ENCODE measurements at places on chromosomes 3 and 15.

DNA sequence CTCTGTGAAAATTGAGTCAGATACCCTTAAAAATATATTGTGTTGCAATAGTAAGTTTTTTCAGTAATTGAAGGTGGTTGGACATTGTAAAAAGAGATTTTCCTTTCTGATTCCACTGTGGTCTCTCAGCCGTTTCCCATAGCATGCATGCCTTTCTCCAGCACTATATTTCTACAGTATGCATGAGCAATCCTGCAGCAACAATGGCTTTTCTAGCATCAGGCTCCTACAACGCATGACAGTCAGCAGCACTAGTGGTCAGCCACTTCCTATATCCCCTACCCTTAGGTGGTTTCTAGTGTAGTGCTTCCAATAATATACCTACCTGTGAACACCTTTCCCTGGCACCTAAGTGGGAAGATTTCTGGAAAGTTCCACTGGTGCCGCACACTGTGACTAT is 55.4 kb upstream of the SNRPN start:
- no peak for DNase-seq

DNA sequence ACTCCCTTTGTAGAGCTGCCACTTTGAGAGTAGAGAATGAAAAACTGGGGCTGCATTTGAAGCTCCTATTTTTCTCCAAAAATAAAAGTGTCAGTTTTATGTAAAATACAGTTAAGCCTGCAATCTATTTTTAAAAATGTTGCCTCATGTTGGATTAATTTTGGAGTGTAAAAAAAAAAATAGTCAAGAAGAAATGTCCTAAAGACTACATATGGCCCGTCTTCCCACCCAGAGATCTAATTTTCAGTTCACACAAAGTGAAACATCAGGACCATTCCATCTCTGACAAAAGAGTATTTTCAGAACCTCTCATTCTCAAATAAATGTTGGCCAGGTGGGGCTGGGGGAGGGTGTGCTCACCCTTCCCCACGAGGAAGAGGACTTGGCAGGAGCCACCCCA is 62.7 kb downstream of the HHLA2 start:
- DNase-seq = no peak

DNA sequence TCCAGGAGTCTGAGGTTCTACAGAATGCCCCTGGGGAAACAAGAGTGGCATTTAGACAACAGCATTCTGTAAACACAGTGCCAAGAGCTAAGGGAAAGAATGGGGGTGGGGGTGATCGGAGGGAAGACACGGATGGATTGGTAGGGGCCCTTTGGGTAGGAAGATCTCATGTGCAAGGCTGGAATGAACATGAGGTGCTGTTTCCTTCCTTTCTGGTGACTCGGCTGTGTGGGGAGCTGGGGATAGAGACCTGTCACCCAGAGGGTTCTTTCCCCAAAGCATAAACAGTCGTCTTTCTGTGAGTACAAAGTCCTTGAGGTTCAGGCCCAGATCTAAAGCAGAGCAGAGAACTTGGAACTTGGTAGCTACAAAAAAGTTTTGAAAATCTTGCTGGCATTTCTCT is 11.7 kb downstream of the TPM1 start:
- DNase-seq = no peak

DNA sequence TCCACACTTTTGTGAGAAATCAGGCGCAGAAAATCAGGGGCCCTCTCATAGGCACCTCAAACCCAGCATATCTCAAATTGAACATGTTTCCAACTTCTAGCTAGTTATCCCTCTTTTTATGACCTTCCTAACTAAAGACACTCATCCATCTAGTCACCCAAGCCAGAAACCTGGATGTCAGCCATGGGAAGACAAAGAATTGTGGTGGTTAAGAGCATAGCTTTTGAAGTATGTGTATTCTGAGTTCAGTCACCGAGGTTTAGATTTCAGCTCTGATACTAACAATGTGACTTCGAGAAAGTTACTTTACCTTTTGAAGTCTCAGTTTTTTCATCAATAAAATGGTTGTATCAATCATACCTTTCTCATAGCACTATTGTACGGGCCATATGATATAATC is 495.5 kb downstream of the NLGN1 start:
- no peak for DNase-seq

- DNase-seq = no peak
These were observed 179.9 kb upstream of the TBL1XR1 start for GRCh38 chr3:177377166-177377565.

DNA sequence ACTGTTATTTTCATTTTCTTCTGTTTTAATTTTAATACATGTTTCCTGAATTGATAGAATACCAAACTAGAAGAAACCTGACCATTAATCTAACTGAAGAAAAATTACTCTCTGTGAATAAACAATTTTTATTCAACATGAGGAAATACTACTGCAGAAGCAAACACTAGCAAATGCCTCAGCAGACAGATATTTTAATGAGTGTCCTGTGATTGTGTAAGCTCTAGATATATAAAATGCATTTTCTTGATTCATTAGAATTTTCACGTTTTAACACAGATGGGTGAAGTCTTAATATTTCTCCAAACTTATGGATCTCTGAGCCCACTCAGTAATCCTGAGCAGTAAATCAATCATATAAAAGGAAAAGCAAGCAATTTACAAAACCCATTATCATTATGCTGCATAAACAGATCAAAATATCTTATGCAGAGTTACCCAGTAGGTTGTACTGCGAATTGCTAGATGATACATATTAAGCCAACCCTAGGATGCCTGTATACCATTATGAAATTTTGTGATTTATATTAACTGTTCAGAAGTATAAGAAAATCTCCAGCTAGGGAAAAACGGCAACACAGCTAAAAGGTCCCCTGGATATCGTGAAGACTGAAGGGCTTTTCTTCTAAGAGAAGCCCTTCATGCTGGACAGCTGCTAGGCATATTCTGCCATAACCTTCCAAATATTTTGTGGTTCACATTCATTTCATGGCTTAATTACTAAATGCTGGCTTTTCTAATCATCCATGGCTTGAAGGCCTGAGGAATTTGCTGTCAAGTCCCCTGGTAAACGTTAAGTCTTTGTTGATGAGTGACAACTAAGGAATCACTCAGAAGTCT is 157.7 kb upstream of the TGFBR2 start:
- no peak for DNase-seq

- no peak for DNase-seq
These were observed 46.2 kb downstream of the NRG4 start for GRCh38 chr15:75966073-75966472.

- DNase-seq = no peak
These were observed 400 bp downstream of the RAB43 start for GRCh38 chr3:129121016-129121791.

DNA sequence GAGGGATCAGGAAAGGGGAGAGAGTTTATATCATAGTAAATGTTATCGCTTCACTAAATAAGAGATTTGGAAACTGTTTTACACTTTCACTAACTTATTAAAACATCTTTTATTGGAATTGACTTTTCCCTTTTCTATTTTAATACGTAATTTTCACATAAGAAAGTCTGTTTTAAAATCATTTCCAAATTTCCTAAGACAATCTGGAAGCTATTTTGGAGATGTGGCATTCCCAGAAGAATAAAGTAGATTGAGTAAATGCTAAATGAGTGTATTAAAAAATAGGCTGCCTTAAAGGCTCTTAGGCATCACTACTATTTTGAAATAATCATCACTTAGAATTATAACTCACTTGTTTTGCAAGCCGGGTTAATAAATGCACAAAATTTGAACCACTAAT is 763.5 kb downstream of the EDEM1 start:
- DNase-seq = no peak

GRCh38 chr3:197746801-197747237 is 2.9 kb upstream of the FYTTD1 start:
- DNase-seq = no peak

GRCh38 chr3:24565656-24566055 is 71.0 kb upstream of the THRB start:
- DNase-seq = no peak

- no peak for DNase-seq
These were observed 748.8 kb upstream of the CCDC54 start for GRCh38 chr3:106628407-106628806.

- DNase-seq = no peak
These were observed 104.3 kb downstream of the CD47 start for GRCh38 chr3:107986505-107986904.

GRCh38 chr15:66169023-66169422 is 84.5 kb downstream of the MEGF11 start:
- DNase-seq = no peak

DNA sequence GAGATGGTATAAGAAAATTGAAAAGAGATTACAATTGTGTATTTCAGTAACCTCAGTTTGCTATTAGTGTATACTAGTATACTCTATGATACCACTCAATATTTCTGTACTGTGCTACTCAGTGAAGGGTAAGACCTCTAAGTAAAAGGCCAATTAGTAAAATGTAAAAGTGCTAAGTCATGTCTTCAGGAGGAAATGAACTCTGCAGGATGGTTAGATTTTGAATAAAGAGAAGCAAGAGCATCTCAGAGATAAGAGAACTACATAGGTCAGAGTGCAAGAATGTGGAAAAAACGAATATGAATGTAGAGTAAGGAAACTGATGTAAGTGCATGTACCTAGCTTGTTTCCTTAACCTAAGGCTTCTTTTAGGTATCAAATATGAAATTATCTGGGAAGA is 796.6 kb upstream of the GBE1 start:
- no peak for DNase-seq

DNA sequence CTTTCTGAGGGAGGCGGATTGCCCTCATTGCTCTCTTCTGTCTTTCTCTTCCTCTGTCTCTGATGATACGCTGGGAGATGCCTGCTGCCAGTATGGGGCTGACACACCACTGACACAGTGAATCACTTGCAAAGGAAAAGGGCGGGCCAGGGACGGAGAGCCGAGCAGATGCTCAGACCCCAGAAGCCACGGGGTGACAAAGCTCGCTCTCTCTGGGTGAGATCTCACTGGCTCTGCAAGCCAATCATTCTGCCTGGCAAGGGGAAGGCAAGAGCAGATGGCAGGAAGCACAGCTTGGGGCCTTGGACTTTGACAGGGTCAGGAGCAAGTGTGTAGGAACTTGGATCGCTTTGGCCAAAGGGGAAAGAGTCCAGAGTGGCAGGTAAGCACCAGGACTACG is 198.7 kb downstream of the NTRK3 start:
- DNase-seq = no peak

All from activated T-helper 1 cell treated with anti-CD3 and anti-CD28 coated beads, Interleukin-2, amount 50 U/mL, for 16 hours (primary cell).